Activated T-helper 2 cell treated with anti-CD3 and anti-CD28 coated beads, Interferon-gamma antibody, Interleukin-2, Interleukin-4, amounts not matched to agents 10 μg/mL and 5 μg/mL and 100 μg/mL, durations not matched to agents 14 hours and 24 hours and 36 hours (primary cell): ENCODE measurements at places on chromosomes 11 and 22. TPM values are rescaled to one million over a fixed set of nuclear protein-coding genes. Genes with fewer than 3 reads are reported as not detected.

DNA sequence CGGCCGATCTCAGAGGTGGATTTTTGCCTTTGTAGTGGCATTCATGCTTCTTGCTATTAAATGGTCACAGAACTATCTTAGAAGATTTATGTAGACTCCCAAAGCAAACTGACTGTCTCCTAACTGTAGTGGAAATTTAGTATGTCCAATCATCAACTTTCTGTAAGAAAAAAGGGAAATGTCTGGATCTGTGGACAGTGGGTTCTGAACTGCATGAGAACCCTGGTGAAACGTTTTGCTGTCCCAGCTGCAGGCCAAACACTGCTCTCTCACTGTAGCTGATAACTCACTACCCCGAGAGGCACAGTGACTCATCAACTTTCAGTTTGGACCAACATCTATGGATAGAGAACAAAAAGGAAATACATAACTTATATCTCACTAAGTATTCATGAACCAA lies 387.1 kb downstream of the SOX6 start:
- DNase-seq: no peak

DNA sequence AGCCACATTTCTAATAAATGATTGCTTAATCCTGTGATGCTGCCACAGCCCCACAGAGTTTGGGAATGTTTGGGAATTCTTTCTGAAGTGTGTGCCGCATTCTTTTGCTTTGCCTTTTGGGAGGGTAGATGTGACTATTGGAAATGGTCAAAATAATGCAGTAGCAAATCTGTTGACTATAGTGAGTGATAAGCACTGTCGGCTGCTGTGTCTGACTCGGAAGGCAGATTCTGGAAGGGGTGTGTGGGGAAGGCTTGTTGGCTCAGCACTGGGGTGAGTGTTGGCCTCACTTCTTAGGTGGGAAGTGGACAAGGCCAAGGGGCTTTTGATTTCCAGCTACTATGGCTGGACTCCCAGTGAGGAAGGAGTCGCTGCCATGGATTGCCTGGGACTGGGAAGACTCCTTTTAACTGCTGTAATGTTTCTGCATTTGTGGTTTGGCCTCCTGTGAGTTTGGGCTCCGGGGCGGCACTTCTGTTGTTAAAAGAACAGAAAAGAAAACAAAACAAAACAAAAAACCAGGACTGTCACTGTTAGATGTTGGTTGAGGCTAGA lies 20.1 kb downstream of the ZBTB16 start:
- DNase-seq: no peak

DNA sequence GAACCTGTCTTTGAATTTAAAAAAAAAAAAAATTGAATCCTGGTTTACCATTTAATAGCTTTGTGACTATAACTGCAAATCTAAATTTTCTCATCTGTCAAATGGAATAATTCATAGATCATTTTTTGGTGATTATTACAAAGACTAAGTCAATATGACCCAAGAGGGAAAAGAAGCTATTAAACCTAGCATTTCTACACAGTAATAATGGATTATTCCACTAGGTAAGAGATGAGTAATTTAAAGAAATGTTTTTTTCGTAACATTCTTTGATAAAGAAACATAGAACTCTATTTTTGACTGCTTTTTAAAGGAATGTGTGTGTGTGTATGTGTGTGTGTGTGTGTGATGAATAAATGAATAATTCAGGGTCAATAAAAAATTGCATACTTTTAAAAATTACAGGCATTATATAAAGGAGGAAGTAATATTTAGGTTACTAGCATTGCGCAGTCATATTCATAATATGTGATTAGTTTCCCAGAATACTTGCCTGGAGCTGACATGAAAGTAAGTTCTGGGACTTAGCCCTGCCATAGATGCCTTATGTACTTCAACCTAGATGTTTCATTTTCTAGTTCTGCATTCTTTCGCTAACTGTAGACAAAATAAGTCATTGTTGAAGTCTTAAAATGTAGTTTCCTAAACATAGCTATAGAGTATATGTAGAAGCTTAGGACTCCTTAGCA lies 72.9 kb downstream of the TMEM135 start:
- no peak for DNase-seq

The OR8H1 gene
- total RNA-seq: not detected in 2 replicates

The RIMBP3B gene
- not detected in 2 replicates for total RNA-seq

DNA sequence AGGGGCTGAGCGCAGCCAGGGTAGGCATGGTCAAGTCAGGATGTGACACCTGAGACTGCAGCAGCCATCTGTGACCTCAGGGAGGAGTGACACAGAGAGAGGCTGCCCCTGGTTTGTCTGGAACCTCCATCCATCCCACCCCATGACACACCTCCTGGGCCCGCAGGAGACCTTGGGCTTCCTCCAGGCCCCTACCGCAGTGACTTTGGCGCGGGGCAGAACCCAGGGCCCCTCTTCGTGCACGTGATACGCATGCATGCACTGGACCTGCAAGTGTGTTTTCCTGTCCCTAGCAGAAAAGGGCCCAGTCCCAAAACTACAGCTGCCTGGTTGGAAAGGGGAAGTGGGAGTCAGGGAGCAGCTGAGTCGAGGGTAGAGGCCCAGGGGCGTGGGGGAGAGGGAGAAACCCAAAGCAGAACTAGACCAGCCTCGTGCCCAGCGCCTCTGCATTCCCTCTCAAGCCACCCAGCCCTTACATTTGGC lies 7.9 kb upstream of the CYTH4 start:
- no peak for DNase-seq

The BIRC3 gene
- total RNA-seq: 217 and 221 TPM in 2 replicates

- DNase-seq: no peak
These were observed 41.8 kb upstream of the DLAT start for GRCh38 chr11:111983187-111983986.

DNA sequence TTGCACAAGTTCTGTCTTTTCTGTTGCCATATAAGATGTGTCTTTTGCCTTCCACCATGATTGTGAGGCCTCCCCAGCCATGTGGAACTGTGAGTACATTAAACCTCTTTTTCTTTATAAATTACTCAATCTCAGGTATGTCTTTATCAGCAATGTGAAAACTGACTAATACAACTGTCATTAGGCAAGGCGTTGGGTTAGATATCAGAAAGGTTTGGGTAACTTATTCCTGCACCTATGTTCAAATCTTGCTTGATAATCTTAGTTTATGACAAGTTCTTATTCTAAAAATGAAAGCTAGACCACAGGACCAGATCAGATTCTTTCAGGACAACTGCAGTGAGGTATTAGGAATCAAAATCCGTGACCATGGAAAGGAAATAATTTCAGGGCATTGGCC lies 160.6 kb upstream of the BDNF start:
- no peak for DNase-seq

DNA sequence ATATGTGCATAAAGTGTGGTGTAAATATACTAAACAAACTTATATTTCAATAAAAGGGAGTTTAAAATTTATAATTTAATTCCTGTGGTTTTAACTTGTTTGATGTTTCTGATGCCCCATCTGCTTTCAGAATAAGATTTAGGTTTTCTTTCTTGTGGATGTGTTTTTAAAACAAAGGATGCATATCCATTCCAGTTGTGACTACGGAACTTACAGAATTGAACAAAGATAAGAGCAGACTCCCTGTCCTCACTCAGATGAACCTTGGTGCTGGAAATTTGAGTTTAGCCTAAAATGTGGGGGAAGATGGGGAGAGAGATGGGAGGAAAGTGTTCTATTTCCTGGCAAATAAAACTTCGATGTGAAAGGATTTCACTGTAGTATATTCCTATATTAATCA lies 2.5 kb downstream of the FJX1 start:
- DNase-seq: no peak

DNA sequence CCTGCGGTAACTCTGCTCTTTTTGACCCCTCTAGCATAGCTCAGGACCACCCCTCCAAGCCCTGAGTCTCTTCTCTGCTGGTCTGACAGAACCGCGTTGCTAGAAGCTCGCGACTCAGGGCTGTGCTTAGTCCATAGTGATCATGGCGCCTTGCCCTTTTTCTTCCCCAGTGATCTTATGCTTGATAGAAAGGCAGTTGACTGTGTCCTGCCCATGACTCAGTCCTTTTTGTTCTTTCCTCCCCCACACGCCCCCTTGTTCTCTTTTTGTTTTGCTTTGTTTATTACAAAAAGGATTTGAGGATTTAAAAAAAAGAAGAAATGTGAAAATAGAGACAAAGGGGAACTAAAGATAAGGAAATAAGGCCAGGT lies 17.5 kb downstream of the IL17RA start:
- DNase-seq: no peak

DNA sequence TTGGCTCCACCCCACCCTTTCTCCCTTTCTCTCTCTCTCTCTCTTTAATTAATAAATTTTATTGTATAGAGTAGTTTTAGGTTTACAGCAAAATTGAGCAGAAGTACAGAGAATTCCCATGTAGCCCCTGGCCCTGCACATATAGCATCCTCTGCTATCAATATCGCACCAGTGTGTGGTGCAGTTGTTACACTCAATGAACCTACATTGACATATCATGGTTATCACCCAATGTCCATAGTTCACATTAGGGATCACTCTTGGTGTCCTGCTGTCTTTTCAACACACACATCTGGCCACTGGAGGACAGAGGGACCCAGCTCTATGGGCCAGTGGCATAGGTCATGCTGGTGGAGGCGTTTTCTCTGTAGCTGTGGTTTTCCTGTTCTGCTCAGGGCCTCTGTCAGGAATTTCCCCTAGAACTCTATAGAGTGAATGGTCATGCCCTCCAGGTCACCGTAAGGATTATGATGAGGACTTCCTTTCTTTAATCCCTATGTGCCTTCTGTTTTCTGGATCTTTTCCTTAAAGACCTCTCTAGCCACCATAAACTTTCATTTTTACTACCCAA lies 98.2 kb upstream of the NAV2 start:
- DNase-seq: no peak

The BRSK2 gene
- 1.5 and 1.6 TPM in 2 replicates for total RNA-seq

- DNase-seq: no peak
These were observed 44.5 kb upstream of the CHRM4 start for GRCh38 chr11:46436113-46436512.

The ACRV1 gene
- not detected in 2 replicates for total RNA-seq

DNA sequence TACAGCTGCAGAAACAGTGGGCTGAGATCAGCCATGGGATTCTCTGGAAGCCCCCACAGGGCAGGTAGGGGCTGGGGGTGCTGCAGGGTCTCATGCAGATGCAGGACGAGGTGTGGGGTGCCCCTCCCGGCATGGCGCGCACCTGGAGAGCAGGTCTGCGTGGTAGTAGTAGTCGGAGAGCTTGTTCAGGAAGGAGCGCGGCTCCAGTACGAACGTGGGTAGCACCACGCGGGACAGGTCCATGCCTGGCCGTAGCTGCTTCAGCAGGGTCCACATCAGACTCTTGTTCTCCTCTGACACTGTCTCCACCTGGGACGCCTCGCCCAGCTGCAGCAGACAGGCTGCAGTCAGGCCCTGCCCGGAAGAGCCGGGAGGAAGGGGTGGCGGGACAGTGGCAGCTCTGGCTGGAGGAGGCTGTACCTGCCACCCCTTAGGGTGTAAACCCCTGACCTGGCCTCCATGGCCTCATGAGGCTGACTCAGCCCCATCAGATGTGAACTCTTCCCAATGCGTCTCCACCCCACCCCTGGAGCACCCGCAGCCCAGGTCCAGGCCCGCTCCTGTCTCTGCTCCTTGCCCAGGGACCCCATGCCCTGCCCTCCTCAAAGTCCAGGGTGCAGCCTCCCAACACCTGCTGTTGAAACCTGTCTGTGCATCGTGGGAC lies 47.0 kb upstream of the CARS1 start:
- DNase-seq: no peak

- no peak for DNase-seq
These were observed 42.4 kb upstream of the WEE1 start for GRCh38 chr11:9530901-9531625.

- no peak for DNase-seq
These were observed 385.5 kb upstream of the SYN3 start for GRCh38 chr22:33443683-33444082.

- no peak for DNase-seq
These were observed 85.7 kb downstream of the IGLL5 start for GRCh38 chr22:22973336-22973735.

DNA sequence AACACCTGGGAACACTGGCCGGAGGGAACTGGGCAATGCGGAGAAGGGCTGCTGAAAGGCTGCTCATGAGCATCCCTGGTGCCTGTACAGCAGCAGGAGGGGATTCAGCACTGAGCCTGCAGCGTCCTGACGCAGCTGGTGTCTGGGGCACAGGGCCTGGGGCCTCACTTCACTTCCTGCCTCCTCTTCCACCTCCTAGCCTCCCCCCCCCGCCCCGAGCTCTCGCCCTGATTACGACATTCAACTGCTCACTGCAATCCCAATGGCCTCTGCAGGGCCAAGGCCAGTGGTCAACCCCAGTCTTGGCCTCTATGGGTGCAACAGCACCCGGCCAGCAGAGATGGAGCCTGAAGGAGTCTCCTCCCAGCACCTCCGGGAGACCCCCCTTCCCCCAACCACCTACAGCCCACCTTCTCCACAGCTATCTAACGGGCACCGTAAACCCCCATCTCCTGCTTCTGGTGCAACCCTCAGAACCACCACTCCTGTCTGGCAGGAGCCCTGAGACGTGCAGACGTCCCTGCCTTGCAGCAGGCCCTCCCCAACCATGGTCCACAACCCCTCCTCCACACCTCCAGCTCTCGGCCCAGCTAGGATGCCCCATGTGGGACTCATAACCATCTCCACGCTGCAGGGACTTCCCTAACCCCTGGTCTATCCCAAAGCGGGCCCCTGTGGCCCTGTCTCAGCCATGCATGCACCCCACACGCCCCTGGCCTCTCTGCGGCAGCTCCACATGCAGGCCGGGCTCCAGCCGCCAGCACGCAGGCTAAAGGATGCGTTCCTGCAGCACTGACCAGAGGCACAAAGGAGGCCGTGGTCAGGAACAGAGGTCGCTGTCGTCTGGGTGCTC lies 38.2 kb downstream of the BRD1 start:
- DNase-seq: no peak

The CALCA gene
- total RNA-seq: not detected in 2 replicates

The FGF19 gene
- total RNA-seq: not detected in 2 replicates

GRCh38 chr22:37910890-37911672 lies 5.0 kb downstream of the MICALL1 start:
- no peak for DNase-seq

DNA sequence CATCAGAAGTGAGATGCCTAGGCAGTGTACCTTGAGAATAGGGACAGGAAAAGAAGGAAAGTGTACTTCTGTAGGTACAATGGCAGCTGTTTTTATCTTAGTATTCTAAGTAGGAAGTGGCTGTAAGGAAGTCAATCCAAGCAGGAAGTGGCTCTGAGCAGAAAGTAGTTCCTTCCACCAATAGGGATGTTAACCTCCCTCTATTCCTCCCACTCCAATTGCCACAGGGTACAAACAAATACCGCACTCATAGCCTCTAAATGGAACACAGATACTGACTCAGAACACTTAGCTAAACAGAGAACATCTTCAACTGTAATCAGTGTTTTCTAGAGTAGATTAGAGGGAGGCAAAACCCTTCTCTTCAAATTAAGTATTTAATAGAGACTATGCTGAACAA lies 10.6 kb downstream of the LRRC55 start:
- DNase-seq: no peak

GRCh38 chr11:76339221-76339620 lies 41.7 kb downstream of the THAP12 start:
- DNase-seq: no peak
